ENCODE measurements at places on chromosomes 6 and 20.

DNA sequence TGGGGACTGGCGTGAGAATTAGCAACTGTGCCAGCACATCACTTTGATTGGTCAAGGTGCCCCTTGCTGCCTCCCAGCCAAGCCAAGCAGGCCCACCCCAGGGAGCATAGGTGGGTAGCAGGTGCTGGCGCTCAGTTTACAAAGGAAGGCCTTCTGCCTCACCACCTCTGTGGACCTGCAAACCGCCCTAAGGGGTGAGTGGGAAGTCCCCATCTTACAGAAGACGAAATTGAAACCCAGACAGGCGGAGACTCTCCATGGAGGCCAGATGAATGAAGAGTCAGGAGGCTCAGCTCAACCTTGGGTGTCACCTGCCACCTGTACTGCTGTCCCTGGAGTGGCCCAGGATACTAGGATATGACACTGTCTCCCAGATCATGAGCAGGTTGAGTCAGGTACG, 21.5 kb upstream of the MAS1L start:
- peak; percentile 59 for ATAC-seq

GRCh38 chr20:11261533-11262000, 587.8 kb upstream of the JAG1 start:
- ATAC-seq = peak; percentile 31

DNA sequence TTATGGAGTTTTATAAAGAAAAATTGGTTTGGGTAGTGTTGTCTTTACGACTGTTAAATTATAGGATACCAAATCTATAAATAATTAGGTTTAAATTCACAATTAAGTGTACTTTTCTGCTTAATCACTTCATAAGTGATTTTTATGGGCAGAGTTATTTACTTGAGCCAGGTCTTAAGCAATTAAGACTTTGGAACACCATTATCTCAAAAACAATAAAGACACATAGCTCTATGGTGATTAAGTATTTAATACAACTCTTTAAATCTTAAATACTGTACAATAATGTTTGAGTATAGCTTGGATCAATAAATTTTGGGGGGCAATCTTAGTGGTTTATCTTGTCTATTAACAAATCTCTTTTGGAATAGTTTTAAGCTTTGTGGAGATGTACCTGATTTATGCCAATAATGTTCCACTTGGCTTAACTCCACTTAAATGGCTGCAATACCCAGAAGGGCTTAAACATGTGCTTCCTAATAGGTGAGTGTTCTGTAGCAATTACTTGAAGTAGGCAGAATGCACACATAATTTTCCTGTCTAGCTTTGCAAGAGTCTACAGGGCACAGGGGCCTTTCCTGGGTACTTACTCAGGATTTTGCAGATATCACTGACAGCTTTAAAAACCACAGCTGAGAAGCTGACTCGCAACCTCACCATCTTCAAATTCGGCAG, 7.5 kb downstream of the FERMT1 start:
- ATAC-seq = no peak

GRCh38 chr6:155717374-155717773, 261.7 kb upstream of the NOX3 start:
- ATAC-seq = no peak

Data from stimulated activated memory B cell treated with anti-CD40 and anti-IgM and Interleukin-4, amounts not matched to agents 10 μg/mL and 1 μg/mL and 100 μg/mL, for 72 hours (primary cell).